ENCODE measurements at places on chromosomes 5 and 9.

DNA sequence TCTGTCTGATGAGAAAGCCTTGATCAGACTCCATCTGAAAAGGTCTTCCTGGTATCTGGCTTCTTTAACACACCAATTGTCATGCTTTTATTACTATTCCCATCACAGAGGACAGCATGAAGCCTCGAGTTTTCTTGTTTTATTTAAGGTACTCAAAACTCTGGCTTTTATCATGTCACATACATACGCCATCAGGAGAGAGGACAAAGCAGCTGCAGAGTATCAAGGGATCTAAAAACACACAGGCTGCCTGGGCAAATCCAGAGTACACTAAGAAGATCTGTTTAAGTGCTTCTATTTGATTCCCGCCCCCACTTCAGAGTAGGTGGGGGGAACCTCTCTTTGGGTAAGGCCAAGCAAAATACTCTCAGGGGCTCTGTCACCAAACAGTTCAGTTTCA, 277.2 kb downstream of the SPOCK1 start:
- DNase-seq, result no peak
- H3K4me3 ChIP-seq, result no peak overlapping the region
- H3K36me3 ChIP-seq, result no peaks in the 10 kb centered on the region
- peaks cover 10% of the 10 kb centered on the region for H3K4me1 ChIP-seq
- no peak overlapping the region for H3K27ac ChIP-seq

GRCh38 chr9:37327553-37327952, 94.9 kb upstream of the GRHPR start:
- no peak overlapping the region for H3K27ac ChIP-seq
- no peak for DNase-seq
- H3K36me3 ChIP-seq, result no peaks in the 10 kb centered on the region
- no peak overlapping the region for H3K4me3 ChIP-seq

- no peaks in the 10 kb centered on the region for H3K27me3 ChIP-seq
- H3K4me1 ChIP-seq, result peaks cover 10% of the 10 kb centered on the region
- no peak overlapping the region for H3K27ac ChIP-seq
- DNase-seq, result no peak
- no peak overlapping the region for H3K4me3 ChIP-seq
Measured at GRCh38 chr9:106321394-106322180, 541.4 kb upstream of the ZNF462 start.

DNA sequence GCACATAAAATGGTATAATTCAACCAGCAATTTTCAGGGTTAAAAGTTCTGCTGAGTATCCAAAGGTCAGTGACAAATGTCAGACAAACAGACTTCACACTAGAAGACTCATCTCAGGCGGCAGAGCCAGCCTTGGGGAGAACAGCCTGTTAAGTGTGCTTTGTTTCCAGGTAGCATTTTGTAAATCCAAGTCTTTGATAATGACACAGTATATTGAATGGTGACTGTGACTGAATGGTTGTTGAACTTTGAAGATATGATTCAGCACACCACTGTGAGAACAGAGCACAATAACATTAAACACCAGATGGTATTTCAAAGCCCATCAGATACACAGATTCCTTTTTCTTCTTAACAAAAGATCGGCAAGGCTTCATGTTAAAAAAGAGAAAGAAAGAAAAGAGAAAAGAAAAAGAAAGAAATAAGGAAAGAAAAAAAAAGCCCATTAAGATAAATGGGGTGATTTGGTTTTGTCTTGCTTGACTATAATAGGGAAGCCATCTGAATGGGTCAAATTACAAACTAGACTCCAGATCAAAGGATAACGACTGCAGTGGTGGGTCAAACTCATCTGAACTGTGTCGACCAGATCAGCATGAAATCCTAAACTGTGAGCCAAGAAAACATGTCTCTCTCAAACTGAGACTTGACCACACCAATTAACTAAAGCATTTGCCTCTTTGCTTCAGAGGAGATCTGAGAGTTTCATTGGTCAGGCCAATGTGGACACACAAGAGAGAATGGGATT, 313.0 kb upstream of the ZNF608 start:
- H3K27ac ChIP-seq, result peak overlapping the region; percentile 47
- H3K4me1 ChIP-seq, result peaks cover 45% of the 10 kb centered on the region
- H3K4me3 ChIP-seq, result no peak overlapping the region
- H3K36me3 ChIP-seq, result peaks cover 3% of the 10 kb centered on the region

GRCh38 chr9:90967145-90967538, 165.5 kb downstream of the SYK start:
- H3K27ac ChIP-seq, result peak overlapping the region; percentile 88
- H3K27me3 ChIP-seq, result no peaks in the 10 kb centered on the region
- no peak overlapping the region for H3K4me3 ChIP-seq
- H3K36me3 ChIP-seq, result no peaks in the 10 kb centered on the region
- peaks cover 78% of the 10 kb centered on the region for H3K4me1 ChIP-seq

GRCh38 chr9:123322273-123323195, 33.5 kb upstream of the CRB2 start:
- H3K4me1 ChIP-seq, result peaks cover 20% of the 10 kb centered on the region
- no peaks in the 10 kb centered on the region for H3K36me3 ChIP-seq
- no peak for DNase-seq
- H3K27ac ChIP-seq, result peak overlapping the region; percentile 58
- no peak overlapping the region for H3K4me3 ChIP-seq
- peaks cover 6% of the 10 kb centered on the region for H3K27me3 ChIP-seq

DNA sequence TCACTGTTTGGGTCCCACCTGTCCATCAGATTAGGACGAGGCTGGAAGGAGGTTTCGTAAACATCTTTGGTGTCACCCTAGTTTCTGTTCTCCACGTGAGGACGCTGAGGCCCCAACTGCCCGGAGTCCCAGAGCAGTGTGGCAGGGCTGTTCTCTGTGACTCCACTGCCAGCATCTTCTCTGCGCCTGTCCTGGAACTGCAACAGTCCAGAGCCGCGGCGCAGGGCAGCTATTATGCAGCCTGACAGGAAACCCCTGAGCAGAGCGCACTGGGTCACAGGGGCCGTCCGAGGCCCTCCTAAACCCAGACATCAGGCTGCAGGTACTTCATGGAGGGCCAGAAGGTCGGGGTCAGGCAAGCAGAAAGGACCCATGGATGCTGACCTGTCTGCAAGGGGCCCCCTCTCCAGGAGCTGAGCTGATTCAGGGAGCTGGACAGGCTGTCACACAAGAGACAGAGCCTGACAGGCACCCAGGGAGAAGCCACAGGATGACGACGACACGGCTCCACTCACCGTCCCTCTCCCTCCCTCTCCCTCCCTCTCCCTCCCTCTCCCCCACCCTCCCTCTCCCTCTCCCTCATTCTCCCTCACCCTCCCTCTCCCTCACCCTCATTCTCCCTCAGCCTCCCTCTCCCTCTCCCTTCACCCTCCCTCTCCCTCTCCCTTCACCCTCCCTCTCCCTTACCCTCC, 31.7 kb downstream of the DBH start:
- no peaks in the 10 kb centered on the region for H3K4me1 ChIP-seq
- no peak overlapping the region for H3K27ac ChIP-seq
- DNase-seq, result no peak
- H3K36me3 ChIP-seq, result no peaks in the 10 kb centered on the region

GRCh38 chr5:128903550-128903949, 61.7 kb upstream of the SLC27A6 start:
- H3K4me1 ChIP-seq, result no peaks in the 10 kb centered on the region
- no peak for DNase-seq
- H3K27ac ChIP-seq, result no peak overlapping the region
- H3K36me3 ChIP-seq, result no peaks in the 10 kb centered on the region
- no peak overlapping the region for H3K4me3 ChIP-seq
- peaks cover 19% of the 10 kb centered on the region for H3K27me3 ChIP-seq

DNA sequence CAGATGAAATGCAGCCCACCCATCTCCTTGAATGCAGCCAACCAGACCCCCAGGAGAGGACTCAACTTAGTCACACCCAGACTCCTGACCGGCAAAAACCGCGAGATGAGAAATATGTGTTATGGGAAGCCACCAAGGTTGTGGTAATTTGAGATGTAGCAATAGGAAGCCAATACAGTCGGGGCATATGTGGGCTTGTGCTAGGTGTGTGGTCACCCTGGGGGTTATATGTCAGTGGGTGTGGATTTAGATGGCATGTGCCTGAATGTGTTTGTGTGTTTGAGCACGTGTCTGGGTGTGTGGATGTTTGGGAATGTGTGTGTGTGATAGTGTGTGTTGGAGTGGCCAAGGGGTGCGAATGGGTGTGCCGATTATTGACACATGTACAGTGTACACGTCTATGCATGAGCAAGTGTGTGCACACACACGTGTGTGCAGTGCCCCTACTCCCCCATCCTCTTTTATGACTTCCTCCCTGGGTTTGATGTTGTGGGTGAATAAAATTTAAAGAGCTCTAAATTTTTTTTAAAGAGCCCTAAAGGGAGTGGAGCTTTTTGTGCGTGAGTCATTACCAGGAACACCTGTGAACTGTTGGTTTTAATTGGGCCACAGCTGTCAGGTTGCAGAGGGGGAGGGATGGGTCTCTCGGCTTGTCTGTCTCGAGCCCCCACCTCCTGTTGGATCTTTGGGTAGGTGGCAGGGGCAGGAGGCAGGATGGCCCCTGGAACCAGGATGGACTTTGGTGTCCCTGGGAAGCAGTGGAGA, 86.8 kb downstream of the LHX2 start:
- H3K4me3 ChIP-seq, result no peak overlapping the region
- DNase-seq, result no peak
- H3K36me3 ChIP-seq, result peaks cover 2% of the 10 kb centered on the region
- peaks cover 37% of the 10 kb centered on the region for H3K27me3 ChIP-seq
- H3K4me1 ChIP-seq, result peaks cover 12% of the 10 kb centered on the region

GRCh38 chr5:167485061-167485774, 806.2 kb upstream of the WWC1 start:
- DNase-seq, result no peak
- no peak overlapping the region for H3K4me3 ChIP-seq
- peaks cover 7% of the 10 kb centered on the region for H3K27me3 ChIP-seq
- no peaks in the 10 kb centered on the region for H3K4me1 ChIP-seq

DNA sequence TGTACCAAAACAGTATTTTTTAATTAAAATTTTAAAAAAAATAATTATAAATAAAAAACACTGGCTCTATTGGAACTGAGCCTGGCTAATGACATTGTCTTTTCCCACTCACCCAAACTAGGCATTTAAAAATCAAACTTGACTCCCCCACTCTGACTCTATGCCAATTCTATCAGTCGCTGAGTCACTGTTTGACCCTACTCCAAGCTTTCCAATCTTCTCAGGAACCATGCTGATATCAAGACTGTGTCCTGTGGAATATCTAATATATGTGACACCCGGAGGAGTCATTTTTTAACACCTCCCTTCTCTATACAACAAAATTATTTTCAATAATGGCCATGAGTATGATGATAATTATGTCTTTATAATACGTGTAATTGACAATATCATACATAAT, 171.6 kb upstream of the RASEF start:
- peaks cover 6% of the 10 kb centered on the region for H3K4me1 ChIP-seq
- no peaks in the 10 kb centered on the region for H3K27me3 ChIP-seq
- no peak for DNase-seq
- H3K36me3 ChIP-seq, result no peaks in the 10 kb centered on the region

GRCh38 chr9:11618241-11618805, 1005.5 kb upstream of the PTPRD start:
- no peaks in the 10 kb centered on the region for H3K36me3 ChIP-seq
- no peaks in the 10 kb centered on the region for H3K27me3 ChIP-seq
- H3K4me1 ChIP-seq, result no peaks in the 10 kb centered on the region

DNA sequence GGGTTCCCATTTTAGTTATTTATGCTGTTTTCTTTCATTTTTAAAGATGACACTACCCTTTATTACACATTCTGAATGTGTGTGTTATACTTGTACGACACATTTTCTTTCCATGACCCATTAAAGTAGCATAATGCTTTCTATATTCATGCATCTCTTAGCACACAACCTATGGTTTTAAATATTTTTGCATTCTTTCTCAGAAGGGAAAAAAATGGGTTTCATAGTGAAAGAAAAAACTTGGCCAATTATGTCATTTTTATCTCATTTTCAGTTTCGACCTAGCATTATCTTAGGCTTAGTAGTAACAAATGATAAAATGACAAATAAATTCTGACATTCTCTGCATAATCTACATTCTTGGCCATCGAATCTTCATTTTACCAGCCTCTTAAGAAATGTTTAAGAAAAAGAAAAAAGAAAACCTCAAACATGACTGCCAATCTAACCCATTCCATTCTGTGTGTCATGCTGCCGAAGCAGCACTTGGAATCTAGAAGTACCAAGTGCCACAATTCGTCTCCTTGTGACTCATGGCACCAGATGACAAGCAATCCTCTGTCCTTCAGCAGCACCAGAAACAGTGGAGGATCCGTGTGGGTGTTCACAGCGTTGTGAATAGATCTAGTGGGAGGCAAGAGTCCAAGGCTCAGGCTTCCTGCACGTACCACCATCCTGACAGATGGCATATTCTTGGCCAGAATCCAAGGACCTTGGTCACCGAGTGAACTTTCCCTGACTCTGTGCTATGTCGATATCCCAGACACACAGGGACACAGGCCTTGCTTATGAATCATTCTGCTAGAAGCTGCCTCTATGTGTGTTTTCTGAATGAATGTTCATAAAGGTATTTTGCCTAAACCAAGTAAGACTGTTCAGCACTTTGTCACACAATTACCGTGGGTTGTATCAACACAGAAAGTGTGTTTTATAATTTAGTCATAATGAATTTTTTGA, 502.7 kb downstream of the NR2F1-AS1 start:
- H3K27me3 ChIP-seq, result no peaks in the 10 kb centered on the region
- H3K4me1 ChIP-seq, result peaks cover 38% of the 10 kb centered on the region
- H3K4me3 ChIP-seq, result peak overlapping the region; percentile 45
- no peaks in the 10 kb centered on the region for H3K36me3 ChIP-seq

DNA sequence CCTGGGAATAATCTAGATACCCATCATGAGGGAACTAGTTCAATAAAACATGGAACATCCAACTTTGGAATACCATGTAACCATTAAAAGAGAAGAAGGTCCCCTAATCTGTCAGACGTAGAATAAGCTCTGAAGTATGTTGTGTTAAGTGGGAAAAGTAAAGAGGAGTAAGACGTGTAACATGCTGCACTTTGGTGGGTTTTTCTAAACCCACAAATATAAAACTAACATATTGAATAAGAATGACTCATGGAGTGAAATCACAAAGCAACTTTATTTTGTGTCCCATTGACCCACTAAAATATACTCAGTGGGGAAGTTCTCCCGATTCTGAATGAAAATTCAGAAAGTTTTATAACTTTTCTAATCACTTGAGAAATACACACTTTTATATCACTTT, 67.9 kb upstream of the PIK3R1 start:
- H3K36me3 ChIP-seq, result no peaks in the 10 kb centered on the region
- H3K4me3 ChIP-seq, result no peak overlapping the region
- no peak overlapping the region for H3K27ac ChIP-seq

DNA sequence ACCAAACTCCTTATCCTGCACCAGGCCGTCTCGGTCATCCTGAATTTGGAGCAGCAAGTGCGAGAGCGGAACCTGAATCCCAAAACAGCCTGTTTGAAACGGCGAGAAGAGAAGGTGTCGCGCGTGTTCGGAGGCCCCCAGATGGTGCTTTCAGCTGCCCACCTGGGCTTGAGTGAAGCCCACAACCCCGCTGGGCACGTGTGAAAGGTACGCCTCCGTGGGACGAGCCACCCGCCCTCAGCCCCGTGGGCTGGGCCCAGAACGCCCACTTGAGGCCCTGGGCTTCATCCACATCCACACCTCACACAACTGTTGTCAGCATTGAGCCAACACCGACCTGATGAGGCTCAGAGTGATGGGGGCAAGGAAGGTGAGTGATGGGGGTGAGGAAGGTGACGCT, 72.8 kb downstream of the INSL6 start:
- no peaks in the 10 kb centered on the region for H3K27me3 ChIP-seq
- H3K4me3 ChIP-seq, result no peak overlapping the region
- no peaks in the 10 kb centered on the region for H3K4me1 ChIP-seq
- peak; percentile 80 for DNase-seq
- H3K27ac ChIP-seq, result no peak overlapping the region

- H3K27me3 ChIP-seq, result peaks cover 66% of the 10 kb centered on the region
- H3K4me1 ChIP-seq, result no peaks in the 10 kb centered on the region
- no peaks in the 10 kb centered on the region for H3K36me3 ChIP-seq
- H3K4me3 ChIP-seq, result no peak overlapping the region
- H3K27ac ChIP-seq, result no peak overlapping the region
Measured at GRCh38 chr9:126117631-126118030, 209.0 kb upstream of the MVB12B start.

All from chondrocyte (in vitro differentiated cells).